ENCODE measurements at places on chromosomes 2 and 18.
A peak's percentile ranks its signal among the peaks of the same experiment; 100 is the strongest.

GRCh38 chr2:10508038-10508437 lies 59.9 kb upstream of the ODC1 start:
- DNase-seq: no peak

DNA sequence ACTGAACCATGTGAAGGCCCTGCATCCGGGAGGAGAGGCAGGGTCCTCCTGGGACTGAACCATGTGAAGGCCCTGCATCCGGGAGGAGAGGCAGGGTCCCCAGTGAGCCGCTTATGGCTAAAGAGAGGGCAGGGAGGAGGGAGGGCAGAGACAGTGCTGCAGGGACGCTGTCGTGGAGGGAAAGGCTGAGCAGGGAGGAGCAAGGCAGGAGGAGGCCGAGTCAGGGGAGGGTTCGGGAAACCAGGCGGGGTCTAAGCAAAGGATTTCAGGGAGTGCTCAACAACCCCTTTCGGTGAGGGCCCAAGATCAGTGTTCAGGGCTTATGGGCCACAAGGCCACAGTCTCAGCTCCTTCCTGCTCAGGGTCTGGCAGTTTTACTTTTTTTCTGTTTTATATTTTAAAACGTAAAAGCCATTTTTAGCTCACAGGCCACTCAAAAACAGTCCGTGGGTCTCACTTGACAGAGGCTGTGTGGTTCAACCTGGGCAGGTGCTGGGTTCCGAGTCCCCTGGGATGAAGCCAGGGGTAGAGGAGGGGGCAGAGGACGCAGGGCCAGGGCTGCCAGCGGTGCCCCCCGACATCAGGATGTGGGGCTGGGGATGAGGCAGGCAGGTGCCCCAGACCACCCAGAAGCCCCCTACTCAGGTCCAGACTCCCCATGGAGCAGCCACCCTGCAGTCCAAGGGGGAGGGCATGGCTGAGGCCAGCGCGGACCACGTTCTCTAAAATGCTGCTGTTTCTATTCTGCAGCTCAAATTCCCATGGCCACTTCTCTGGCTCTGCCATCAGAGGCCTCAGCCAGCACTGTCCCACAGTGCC lies 5.2 kb downstream of the TMEM18 start:
- no peak for DNase-seq

DNA sequence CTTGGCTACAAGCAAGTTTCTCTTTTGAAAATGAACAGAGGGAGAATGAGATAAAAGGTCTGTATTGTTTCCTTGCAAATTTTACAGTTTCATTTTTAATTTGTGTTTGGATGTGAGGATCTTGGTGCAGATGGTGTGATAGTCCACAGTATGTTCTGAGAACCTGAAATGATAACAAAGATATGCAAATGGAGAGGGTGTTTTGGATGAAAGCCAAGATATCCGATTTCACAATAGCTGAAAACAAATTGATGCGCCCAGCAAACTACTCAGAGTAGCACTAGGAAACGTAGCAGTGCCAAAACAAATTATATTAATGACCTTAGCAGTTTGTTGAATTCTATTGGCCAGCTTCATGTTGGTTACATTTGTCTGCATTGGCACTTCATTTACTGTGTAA lies 683.5 kb downstream of the TMEM182 start:
- DNase-seq: no peak

DNA sequence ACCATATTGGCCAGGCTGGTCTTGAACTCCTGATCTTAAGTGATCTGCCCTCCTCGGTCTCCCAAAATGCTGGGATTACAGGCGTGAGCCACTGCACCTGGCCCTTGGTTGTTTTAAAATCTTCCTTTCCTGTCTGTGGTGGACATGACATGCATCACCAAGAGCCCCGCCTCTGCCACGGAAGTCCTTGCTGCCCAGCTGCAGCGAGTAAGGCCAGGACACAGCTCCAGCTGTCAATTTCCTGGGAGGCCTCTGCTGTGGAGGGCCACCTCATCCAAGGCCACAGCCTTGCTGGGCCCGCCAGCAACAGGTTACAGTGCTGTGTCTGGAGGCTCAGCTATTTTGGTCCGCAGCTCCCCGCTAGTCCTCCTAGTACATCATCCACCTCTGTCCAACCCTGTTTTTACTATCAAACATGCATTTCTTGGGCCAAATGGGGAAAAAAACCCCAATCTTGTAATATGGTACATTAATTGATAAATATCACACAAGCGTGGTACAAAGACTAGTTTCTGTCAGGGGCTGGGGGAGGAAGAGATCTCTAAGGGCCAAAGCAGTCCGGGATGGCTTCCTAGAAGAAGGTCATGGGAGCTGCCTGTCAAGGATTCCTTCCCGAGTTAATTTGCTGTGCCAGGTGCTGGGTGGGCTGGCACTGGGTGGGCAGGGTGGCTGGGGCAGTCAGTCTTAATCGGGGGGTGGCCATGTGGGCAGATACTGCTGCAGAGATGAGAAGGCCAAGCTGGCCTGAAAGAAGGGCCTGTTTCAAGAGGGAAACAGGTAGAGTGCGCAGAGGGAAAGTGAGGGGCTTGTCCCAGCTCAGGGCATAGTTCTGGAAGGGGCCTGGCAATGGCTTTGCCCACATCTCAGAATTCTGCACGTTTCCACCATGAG lies 100.5 kb downstream of the INHBB start:
- DNase-seq: no peak

- DNase-seq: no peak
These were observed 1.6 kb downstream of the CD8A start for GRCh38 chr2:86788881-86789686.

DNA sequence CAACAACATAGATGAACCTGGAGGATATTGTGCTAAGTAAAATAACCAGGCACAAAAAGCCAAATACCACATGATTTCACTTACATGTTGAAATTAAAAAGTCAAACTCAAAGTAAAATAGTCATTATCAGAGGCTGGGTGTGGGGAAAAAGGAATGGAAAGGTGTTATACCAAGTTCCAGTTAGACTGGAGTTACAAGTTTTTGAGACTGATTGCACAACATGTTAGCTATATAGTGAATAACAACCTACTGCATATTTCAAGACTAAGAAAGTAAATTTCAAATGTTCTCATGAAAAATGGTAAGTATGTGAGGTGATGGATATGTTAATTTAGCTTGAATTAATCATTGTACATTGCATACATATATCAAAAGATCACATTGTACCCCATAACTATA lies 116.8 kb upstream of the HNMT start:
- DNase-seq: no peak

DNA sequence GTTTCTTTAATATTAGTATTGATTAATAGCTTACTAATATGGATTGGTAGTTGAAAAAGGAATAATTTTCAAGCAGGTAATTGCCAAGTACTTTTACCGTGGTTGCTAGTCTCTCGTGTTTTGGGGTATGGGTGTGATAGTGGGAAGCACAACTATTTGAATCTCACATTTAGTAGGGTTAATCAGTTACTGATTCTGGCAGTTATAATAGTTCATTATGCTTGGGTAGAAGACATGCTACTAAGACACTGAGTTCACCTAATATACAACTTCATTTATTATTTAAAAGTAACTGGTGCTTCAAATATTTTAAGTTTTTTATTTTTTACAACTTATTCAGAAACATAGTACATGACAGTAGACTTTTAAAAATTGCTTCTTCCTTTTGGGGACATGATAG lies 33.5 kb downstream of the SOCS6 start:
- no peak for DNase-seq

DNA sequence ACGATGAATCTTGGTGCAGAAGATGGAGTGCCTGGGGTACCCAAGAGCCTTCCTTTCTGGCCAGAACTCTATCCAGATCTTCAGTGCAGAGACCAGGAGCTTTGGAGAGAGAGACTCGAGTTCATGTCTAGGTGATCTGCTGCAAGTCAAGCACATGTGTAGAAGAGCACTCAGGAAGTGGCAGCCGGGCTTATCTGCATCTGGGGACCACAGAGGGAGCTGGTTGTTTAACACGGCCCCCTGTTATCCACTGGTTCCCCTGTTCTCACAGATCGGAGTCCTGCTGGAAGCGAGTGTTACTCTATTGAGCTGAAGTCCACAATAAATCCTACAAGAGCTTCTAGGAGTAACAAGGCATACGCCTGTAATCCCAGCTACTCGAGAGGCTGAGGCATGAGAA lies 128.3 kb downstream of the ACOXL start:
- DNase-seq: no peak

GRCh38 chr2:44296653-44297052 lies 21.4 kb downstream of the SLC3A1 start:
- DNase-seq: no peak

DNA sequence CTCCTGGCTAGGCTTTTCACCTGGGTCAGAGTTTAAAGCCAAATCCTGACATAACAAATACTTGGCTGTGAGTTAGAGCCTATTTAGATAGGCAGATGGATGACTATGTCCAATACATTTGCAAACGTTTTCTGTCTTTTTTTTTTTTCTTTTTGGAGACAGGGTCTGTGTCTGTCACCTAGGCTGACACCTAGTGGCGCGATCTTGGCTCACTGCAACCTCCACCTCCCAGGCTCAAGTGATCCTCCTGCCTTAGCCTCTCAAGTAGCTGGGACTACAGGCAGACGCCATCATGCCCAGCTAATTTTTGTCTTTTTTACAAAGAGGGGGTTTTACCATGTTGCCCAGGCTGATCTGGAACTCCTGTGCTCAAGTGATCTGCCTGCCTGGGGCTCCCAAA lies 124.8 kb downstream of the DYM start:
- no peak for DNase-seq

DNA sequence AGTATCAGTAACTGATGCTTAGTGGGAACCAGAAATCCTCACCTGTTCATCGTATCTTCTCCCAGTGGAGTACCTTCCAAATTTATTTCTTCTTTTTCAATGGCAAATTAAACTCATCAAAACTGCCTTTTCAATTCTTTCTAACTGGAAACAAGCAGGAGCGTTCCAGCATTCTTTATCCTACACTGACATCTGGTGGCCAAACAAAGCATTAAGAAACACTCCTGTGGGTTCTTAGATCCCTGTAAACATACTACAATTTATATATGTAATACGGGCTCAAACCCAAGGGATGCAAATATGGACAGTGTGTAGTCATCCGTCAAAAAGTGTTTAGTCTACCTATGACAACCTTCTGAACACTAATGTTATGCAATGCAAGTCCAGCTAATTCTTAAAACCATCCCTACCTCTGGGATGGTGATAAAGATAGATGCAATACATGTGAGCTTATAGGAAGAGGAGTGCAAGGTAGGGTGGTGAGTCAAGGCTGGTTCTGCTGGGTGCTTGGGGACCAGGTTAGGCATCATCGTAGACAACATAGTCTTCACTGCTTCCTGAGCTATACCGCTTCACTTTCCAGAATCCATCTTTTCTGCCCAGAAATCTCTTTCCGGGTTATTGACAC lies 375.0 kb downstream of the CTNNA2 start:
- DNase-seq: peak; percentile 70

GRCh38 chr2:7007488-7007845 lies 90.3 kb downstream of the RNF144A start:
- no peak for DNase-seq

- DNase-seq: peak; percentile 27
These were observed 167.0 kb upstream of the HAAO start for GRCh38 chr2:42959234-42960001.

- no peak for DNase-seq
These were observed 209.1 kb upstream of the ID2 start for GRCh38 chr2:8472545-8473323.

DNA sequence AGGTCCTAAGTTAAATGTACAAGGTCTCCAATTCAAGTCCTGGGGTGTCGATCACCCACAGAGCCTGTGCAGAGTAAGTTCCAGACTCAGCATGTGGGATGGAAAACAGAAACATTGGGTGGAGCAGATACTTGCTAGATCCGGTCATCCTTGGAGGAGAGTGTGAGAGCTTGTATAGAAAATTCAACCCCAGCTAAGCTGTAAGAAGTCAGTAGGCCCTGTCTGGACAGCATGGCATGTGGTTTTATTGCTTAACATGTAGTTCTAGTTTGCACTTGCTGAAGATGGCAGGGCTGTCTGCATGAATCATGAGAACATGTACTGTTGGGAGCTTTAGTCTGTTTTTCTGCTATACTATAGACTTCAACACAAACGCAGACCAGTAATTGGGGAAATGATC lies 189.6 kb upstream of the RMP24 start:
- no peak for DNase-seq

DNA sequence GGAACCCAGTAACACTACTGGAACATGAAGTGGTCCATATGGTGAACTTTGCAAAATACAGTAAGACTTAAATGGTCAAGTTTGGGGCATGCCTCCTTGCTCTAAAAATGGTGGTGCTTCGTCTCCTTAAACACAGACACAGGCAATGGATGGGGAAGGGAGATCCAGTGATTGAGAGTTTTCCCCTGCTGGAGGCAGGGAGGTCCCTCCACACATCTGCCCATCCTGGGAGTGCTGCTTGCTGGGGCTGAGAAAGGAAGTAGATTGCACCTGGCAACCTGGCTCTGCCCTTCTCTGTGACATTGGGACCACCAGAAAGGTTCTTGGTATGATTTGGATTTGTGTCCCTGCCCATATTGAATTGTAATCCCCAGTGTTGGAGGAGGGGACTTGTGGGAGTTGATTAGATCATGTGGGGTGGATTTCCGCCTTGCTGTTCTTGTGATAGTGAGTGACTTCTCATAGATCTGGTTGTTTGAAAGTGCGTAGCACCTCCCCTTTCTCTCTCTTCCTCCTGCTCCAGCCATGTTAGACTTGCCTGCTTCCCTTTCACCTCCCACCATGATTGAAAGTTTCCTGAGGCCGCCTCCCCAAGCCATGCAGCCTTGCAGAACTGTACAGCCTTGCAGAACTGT lies 35.4 kb upstream of the SKOR2 start:
- no peak for DNase-seq

- no peak for DNase-seq
These were observed 415.9 kb downstream of the EPHA4 start for GRCh38 chr2:221156062-221156734.

DNA sequence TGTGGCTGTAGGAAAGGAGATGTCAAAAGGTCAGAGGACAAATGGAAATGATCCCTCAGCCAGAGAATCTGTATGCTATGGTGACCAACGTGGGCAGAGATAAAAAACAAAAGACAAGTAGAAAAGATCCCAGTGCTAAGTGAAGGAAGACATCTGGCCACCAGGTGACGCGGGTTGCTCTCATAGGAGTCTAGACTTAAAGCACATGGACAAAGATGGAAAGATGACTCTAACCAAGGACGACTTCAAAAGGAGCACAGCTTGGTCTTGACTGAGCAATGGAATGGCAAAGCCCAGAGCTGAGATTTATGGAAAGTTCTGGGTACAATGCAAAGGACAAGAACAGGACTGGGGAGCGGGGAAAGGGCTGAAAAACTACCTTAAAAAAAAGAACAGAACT lies 96.8 kb downstream of the CLIP4 start:
- no peak for DNase-seq

All from iris pigment epithelial cell (primary cell).